Prostate gland (tissue), 2 donors: ENCODE measurements at places on chromosomes 3 and 15.

DNA sequence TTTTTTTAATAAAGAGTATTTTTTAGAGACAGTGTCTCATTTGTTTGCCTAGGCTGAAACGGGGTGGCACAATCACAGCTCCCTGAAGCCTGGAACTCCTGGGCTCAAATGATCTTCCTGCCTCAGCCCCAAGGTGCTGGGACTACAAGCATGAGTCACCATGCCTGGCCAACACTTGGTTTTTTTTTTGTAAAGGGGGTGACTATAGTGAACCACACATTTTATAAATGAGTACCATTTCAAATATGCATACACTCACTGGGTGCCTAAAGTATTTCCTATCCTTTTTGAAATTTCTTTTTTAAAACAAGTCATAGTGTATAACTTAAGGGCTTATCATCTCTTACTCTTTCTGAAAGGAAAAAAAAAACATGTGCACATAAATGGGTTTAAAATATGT lies 325.2 kb upstream of the MEIS2 start:
- DNase-seq: no peak
- H3K4me3 ChIP-seq: no peak overlapping the region
- no peaks in the 10 kb centered on the region for H3K4me1 ChIP-seq
- H3K27ac ChIP-seq: no peak overlapping the region
- H3K27me3 ChIP-seq: no peaks in the 10 kb centered on the region

DNA sequence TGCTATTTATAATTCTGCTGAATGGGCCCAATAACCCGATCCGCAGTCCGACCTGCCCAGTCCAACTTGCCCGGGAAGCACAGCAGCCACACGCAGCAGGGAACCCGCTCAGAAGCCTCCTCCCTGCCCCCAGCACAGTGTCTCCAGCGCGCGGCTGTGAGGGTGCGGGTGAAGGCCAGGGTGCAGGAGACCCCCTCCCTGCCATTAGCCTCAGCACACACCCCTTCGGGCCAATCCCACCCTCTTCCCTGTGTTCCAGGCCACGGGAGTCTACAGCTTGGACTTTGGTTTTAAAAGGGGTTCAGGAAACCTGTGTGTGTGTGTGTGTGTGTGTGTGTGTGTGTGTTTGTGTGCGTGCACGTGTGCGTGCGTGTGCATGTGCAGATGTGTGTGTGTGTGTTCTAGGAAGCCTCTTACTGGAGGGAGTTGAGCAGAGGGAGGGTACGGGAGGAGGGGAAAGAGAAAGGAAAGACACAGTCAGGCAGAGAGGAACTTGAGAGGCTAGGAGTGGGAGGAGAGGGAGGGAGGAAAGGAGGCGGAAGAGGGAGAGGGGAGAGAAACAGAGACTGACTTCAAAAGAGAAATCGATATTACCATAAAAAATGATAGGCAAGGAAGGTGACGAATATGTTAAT lies 34.2 kb downstream of the ATP2B2 start:
- no peaks in the 10 kb centered on the region for H3K36me3 ChIP-seq
- no peak overlapping the region for H3K27ac ChIP-seq
- DNase-seq: no peak
- H3K27me3 ChIP-seq: no peaks in the 10 kb centered on the region

DNA sequence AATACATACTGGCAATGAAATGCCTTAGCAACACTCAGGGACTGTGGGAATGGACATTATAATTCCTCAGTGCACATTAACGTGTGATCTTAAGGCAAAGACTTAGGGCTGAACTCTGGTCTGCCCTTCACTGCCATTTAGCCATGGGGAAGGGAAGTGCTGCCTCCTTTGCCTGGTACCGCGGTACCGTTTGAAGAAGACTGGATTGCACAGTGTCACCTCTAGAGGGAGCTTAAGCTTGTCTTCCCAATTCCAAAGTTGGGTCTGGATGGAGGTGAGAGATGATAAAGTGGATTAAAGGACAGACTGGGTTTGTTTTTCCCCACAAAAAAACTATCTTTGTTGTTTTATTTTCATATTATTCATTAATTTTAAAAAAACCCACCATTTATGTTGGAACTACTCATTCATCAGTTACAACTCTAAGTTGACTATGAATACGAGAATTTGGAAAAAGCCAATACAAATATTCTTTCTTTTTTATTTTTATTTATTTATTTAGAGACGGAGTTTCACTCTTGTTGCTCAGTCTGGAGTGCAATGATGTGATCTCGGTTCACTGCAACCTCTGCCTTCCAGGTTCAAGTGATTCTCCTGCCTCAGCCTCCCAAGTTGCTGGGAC lies 60.0 kb upstream of the SYN2 start:
- H3K4me1 ChIP-seq: no peaks in the 10 kb centered on the region
- H3K27me3 ChIP-seq: no peaks in the 10 kb centered on the region
- no peaks in the 10 kb centered on the region for H3K36me3 ChIP-seq
- H3K4me3 ChIP-seq: no peak overlapping the region
- H3K27ac ChIP-seq: no peak overlapping the region

DNA sequence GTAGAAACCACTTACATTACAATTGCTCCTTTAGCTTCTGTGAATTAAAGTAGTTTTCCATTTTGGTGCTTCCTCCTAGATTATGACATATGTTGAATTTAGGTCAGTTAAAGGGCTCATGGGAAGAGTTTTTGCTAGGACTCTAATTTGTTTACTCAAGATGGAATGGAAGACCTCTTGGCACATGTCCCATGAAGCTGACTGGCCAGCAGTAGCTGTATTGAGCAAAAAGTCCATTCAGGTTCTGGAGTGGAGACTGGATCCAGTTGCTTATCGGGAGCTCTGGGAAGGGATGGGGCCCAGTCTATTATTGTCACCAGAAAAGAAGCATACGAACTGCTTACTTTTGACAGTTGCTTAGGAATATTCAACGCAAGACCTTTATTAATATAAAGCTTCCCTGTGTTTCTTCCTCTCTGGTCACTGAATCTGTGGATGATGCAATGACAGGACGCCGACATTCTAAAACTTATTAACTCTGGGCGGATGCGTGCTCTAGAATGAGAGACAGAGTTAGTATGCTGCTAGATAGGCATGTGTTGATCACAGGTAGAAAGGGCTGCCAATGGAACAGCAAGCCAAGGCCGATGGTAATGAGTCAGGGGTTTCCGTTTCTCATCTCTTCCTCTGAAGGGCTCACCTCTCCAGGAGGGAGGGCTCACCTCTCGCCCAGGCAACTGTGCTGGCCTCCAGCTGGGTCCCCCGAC lies 155.8 kb downstream of the NR1D2 start:
- no peak overlapping the region for H3K4me3 ChIP-seq
- H3K36me3 ChIP-seq: no peaks in the 10 kb centered on the region
- H3K4me1 ChIP-seq: no peaks in the 10 kb centered on the region
- no peak for DNase-seq

DNA sequence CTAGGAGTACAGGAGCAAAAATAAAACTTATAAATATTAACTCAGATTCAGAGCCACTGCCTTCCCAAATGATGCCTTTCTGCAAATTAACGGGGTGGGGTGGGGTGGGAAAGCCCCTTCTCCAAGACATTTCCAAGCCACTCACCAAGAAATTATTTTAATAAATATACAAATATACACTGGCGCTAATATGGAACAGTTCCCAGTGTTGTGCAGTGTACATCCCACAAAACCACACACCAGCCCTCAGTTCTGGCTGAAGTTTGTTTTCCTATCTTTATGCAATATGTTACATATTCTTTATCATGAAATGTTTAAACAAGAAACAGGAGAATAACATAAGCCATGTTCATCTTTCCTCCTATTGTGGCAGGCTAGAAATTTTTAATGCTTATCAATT lies 53.0 kb upstream of the GYG1 start:
- H3K4me3 ChIP-seq: no peak overlapping the region
- H3K27me3 ChIP-seq: no peaks in the 10 kb centered on the region
- H3K36me3 ChIP-seq: no peaks in the 10 kb centered on the region
- H3K27ac ChIP-seq: no peak overlapping the region
- DNase-seq: no peak
